ENCODE measurements at places on chromosomes 5 and 9. TPM values are rescaled to one million over a fixed set of nuclear protein-coding genes. Genes with fewer than 3 reads are reported as not detected.

DNA sequence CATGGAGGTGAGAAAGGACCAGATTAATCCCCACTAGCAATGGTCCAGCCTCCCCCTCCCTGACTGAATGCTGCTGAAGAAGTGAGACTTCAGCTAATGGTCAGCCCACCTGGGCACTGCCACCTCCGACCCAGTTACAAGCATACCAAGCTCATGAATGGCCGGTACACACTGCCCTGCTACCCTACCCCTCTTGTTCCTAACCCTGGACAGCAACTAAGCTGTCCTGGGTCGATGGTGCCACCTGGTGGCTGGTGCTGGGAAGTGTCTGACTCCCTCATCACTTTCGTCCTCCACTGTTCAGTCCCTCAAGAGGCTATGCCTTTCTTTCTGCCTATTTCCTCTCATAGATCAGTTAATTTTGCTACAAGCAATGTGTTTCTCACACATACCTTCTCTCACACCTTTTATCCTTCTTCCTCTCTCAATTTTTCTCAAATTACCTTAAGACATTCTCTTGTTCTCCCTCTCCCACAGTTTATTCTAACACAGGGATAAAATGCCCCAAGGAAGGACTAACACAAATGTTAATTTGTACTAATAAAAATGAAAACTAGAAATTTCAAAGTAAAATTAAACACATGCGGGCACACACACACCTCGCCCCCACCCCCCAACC lies 42.4 kb downstream of the PAX5 start:
- DNase-seq, result no peak

GRCh38 chr5:169064093-169064492 lies 236.8 kb downstream of the SLIT3 start:
- peak; percentile 36 for DNase-seq

DNA sequence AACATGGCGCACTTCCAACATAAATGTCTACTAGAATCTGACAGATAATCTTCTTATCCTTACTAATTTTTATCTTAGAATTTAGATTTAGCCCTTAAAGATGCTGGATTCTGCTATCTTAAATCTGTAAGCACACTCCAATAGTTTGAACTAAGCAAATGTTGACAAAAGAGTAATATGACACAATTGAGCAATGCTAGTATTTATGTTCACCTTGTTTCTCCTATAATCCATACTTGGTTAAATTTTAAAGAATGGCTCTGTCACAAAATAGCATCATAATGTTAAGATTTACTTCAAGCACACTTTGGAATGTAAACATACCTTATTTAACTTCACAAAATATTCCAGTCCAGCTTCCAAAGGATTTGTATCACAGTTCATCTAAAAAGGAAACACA lies 38.8 kb upstream of the ARSB start:
- no peak for DNase-seq

GRCh38 chr5:90792725-90793124 lies 234.1 kb downstream of the ADGRV1 start:
- DNase-seq, result no peak

GRCh38 chr9:4056187-4056586 lies 243.7 kb downstream of the GLIS3 start:
- no peak for DNase-seq

The OR1Q1 gene
- polyA plus RNA-seq, result not detected

GRCh38 chr9:38057416-38058195 lies 11.4 kb downstream of the SHB start:
- no peak for DNase-seq

DNA sequence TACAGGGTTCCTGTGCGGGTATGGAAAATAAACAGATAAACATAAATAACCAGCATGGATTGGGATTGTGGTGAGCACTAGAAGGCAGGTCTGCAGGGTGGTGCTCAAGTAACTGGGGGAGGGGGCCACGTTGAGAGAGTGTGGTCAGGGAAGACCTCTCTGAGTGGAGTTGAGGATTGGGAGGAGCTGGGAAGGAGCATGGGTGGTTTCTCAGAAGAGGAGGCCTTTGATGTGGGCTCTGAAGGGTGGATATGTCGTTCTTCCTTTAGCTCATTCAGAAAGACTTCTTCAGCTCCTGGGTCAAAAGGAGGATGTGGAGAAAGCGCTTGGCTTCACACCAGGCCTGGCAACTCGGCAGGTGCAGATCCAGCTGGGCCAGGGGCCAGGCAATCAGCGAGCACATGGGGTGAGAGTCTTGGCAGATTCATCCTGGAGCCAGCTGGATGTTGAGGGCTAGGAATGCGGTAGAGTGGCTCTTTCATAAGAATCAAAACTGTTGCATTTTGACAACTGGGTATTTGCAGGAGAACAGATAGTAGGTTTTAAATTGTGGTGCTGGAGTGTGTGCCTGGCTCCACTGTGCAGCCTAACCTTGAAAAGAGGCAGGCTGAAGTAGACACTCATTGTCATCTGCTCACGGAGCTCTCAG lies 71.7 kb downstream of the PCSK5 start:
- DNase-seq, result no peak

The IL13 gene
- polyA plus RNA-seq, result not detected

DNA sequence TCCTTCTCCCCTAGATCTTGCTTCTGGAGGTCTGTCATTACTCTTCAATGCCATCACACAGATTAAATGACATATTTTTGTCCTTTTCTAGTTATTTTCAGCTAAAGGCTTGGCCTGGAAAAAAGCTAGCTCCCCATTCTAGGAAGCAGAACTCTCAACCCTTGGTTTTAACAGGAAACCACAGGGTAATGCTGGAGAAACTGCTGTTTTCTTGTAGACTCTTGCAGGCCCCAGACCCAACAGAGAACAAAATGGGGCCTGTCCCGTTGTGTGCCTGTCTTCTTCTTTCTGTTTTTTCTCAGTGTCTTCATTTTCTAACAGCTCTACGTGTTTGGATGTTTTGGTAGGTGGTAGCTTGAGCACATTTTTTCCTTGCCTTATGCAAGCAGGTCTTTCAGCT lies 21.5 kb downstream of the DCANP1 start:
- DNase-seq, result no peak

The CENPK gene
- polyA plus RNA-seq, result 68.2 TPM

GRCh38 chr9:92438900-92439526 lies 14.7 kb upstream of the OMD start:
- no peak for DNase-seq

The BTNL8 gene
- 0.80 TPM for polyA plus RNA-seq

DNA sequence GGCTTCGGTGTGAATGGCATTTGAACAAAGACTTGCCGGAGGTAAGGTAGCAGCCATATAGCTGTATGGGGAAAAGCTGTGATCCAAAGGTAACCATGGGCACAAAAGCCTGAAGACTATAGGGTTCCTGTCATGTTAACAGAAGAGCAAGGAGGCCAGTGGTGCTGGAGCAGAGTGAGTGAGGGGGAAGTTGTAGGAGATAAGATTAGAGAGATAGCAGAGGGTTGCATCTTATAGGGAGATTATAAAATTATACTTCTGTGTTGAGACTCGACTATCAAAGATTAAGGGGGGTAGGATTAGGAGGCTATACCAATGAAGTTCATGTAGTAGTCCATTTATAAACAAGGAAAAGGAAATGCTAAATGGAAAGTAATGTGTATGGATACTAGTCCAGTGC lies 3.3 kb downstream of the NCBP1 start:
- DNase-seq, result no peak

- peak; percentile 83 for DNase-seq
Measured at GRCh38 chr5:14490309-14490711, 91.3 kb upstream of the OTULINL start.

GRCh38 chr9:36866840-36867239 lies 167.2 kb downstream of the PAX5 start:
- no peak for DNase-seq

GRCh38 chr9:100307080-100307479 lies 45.7 kb downstream of the TEX10 start:
- no peak for DNase-seq

DNA sequence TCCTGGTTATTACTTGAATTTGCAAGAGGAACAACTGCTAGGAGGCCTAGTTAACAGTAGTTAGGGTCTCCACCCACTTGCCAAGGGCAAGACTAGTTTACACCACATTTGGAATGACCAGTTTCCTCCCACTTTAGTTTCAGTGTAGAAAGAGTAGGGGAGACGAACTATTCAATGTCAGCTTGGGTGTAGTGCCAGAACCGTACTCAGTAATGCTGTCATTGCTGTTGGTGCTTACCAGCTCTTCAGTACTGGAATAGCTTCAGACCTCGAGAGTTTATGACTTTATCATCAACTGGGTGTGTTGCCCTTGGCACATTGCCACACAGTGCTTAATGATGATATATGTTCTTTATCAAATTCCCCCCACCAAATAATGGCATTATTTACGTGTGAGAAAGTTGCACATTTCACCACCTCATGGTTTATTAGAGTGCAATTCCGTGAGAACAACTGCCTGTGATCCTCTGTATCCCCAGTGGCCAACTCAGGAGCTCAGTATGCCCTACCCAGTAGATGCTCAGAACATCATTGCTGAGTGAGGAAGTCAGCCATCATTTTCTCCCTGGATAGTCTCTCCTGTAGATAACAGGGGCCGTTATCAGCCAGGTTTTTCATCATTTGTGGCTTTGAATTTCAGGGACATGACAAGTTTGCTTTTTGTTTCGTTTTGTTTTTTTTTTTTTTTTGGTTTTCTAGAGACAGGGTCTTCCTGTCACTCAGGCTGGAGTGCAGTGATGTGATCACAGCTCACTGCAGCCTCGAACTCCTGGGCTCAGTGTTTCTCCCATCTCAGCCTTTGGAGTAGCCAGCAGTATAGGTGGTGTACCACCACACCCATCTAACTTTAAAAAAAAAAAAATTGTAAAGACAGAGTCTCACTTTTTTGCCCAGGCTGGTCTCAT lies 67.3 kb downstream of the DOCK8 start:
- DNase-seq, result no peak

- DNase-seq, result no peak
Measured at GRCh38 chr5:2566284-2566683, 185.2 kb downstream of the IRX2 start.

- DNase-seq, result peak; percentile 2
Measured at GRCh38 chr5:172506251-172506650, 51.9 kb upstream of the SH3PXD2B start.

DNA sequence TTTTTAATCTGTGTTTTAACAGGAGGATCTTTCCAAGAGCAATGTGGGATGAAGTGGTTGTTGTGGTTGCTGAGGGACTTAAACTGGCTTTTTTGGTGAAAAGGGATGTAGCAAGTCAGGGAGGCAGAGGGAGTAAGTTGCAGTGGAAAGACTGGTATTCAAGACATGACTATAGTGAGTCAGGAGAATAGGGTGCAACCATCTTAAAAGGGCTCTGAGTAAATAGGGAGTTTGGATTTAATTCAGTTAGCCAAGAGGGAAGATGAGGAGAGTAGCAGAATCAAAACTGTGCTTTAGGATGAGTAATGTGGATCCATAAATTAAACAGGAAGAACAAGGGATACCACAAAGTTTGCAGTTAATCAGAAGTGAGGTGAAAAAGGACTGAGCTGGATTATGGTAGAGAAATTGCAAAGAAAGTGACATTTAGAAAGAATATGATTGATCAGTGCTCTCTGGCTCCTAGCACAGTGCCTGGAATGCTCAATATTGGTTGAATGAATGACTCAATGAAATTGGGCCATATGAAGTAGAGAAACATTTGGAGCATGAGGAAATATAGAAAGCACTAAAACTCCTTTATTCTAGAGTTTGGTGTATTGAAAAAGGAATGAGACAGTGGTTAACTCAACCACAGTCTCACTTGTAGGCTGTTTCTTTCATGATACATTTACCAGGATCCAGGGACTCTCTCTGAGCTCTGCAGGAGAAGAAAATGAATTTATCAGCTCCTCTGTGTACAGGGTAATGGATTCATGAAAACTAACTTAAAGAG lies 5.1 kb downstream of the POLR3G start:
- no peak for DNase-seq

- no peak for DNase-seq
Measured at GRCh38 chr9:5920860-5921328, 30.2 kb downstream of the MLANA start.

DNA sequence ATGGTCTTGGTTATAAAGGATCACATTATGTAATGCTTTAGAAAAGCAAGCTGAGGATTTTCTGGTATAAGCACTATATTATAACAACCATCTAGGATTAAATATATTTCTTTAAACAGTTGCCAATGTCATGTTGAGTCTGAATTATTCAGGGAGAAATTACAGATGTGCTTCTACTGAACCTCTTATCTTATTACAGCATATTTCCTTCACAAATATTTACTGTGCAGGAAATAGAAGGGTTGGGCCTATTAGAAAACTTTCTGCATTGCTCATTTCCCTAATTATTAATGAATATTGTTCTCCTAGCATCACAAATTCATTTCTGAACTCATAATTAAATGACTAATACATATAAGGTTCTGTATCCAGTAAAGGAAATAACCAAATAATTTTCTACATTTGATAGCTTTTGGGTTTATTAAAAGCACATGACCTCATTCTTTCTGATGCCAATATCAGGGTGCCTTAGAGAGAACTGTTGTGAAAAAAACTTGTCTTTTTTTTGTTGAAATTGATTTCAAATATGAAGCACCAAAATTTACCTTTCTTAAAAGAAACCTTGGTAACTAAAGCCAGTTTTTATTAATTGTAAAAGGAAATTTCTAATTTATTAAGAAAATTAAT lies 476.8 kb upstream of the PTGER4 start:
- no peak for DNase-seq

DNA sequence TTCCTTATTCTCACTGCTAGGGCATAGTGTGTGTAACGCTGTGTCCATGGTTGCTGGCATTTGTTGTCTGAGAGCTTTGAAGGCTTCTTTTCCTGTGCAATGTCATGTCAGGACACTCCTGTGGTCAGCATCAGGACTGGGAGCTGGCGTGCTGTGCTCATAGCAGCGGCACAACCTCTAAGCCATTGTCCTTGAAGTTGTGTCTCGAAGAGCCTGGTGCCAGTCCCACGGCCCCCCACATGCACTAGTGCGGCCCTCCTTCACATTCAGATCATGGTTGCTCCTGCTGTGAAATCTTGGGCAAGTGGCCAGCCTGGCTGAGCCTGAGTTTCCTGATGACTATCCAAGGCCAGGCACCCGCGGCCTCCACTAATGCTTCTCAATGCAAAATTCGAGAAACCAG lies 32.4 kb downstream of the PDZD2 start:
- no peak for DNase-seq

GRCh38 chr5:154059039-154059430 lies 20.3 kb downstream of the MFAP3 start:
- DNase-seq, result no peak

The ZNF622 gene
- 20.2 TPM for polyA plus RNA-seq

All from left lung (tissue), 14 donors.